ENCODE measurements at places on chromosomes 2 and 18.
A peak's percentile ranks its signal among the peaks of the same experiment; 100 is the strongest.

DNA sequence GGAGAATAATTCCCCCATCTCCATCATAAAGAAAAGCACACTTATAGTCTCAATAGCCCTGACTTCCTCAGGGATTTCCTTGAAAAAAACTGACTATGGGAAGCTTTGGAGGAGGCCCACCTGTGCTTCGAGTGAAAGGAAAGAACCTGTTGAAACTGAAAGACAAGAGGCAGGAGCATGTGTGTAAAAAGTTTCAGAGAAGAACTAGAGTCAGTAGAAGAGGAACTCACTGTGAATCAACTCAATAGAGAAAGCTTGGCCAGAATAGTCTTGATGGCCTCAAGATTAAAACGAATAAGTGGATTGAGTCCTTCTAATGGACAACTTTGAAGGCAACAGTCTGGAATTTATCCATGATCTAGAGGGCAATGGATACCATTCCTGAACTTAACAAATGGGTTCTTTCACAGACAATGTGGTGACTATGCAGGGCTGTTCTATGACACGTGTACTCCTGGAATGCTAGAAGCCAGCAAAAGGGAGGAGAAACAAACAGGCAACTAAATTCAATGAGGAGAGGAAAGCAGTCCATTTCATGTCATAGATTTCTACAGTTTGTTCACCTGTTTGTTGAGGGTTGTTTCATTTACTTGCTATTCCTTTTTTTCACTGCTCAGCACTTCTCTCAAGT is 442.3 kb downstream of the GRB14 start:
- DNase-seq: no peak

GRCh38 chr2:213537579-213537978 is 253.3 kb downstream of the SPAG16 start:
- DNase-seq: no peak

GRCh38 chr2:100754951-100755350 is 65.0 kb upstream of the NPAS2 start:
- DNase-seq: no peak

DNA sequence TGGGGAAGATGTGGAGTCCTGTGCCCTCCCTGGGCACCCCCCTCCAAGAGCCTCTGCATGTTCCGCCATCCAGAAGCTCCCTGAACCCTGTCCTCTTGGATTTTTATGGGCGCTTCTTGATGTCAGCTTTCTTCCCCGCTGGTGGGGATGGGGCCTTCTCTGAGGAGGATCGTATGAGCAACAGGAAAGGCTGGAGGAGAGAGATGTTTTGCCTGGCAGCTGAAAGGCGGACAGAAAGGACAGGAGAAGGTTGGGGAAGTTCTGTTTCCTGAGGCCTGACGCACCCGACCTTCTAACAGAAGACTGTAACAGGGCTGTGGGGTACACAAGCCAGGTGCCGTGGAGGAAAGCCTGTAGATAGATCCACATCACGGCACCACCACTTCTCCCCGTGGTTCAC is 238.8 kb downstream of the LDLRAD4 start:
- DNase-seq: no peak

GRCh38 chr2:241358470-241358869 is 2.4 kb downstream of the FARP2 start:
- DNase-seq: no peak

GRCh38 chr2:59458800-59459199 is 1094.7 kb downstream of the BCL11A start:
- DNase-seq: no peak

- peak; percentile 47 for DNase-seq
Observed at GRCh38 chr2:41869542-41870264, 178.1 kb upstream of the PKDCC start.
